Stimulated activated memory B cell treated with anti-CD40 and anti-IgM and Interleukin-4, amounts not matched to agents 10 μg/mL and 1 μg/mL and 100 μg/mL, for 72 hours (primary cell): ENCODE measurements at places on chromosomes 5 and 9.

- H3K27me3 ChIP-seq, result no peaks in the 10 kb centered on the region
- ATAC-seq, result peak; percentile 40
- H3K4me3 ChIP-seq, result peak overlapping the region; percentile 95
These were observed 545 bp downstream of the HMGCS1 start for GRCh38 chr5:43312699-43313034.

DNA sequence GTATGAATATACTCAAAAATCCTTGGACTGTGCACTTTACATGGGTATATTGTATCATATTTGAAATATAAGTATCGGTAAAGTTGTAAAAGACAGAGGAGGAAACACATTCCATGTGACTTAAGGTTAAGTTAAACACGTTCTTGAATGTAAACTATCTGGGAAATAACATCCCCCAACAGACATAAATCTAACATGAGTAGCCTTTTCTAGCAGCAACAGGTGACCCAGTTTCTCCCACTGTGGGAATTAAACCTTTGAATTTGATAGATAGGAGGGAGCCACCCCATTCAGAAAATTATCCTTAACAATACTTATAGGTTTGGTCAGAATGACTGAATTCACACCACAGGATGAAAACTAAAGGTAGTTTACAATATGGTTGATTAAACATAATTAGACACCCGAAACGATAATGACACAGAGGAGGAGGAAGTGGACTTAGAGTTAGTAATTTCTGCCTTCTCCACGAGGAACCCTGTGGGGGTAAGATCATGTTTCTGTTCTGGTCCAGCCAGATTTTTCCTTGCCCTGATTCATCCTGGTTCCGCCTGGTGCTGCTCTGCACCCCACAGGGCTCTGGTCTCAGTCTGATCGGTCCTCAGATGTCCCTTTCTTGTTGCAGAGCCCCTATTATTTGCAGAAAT, 84.6 kb upstream of the DNAH5 start:
- no peaks in the 10 kb centered on the region for H3K4me1 ChIP-seq
- H3K27ac ChIP-seq, result no peak overlapping the region

GRCh38 chr9:72540348-72540873, 19.0 kb downstream of the TMC1 start:
- ATAC-seq, result no peak
- no peaks in the 10 kb centered on the region for H3K4me1 ChIP-seq
- H3K36me3 ChIP-seq, result no peaks in the 10 kb centered on the region
- no peak overlapping the region for H3K4me3 ChIP-seq

GRCh38 chr9:91150273-91150997, 211.3 kb downstream of the AUH start:
- no peak for ATAC-seq
- peaks cover under 1% of the 10 kb centered on the region for H3K36me3 ChIP-seq
- H3K4me1 ChIP-seq, result peaks cover 76% of the 10 kb centered on the region
- H3K27me3 ChIP-seq, result no peaks in the 10 kb centered on the region
- peak overlapping the region; percentile 96 for H3K27ac ChIP-seq
- H3K4me3 ChIP-seq, result no peak overlapping the region

DNA sequence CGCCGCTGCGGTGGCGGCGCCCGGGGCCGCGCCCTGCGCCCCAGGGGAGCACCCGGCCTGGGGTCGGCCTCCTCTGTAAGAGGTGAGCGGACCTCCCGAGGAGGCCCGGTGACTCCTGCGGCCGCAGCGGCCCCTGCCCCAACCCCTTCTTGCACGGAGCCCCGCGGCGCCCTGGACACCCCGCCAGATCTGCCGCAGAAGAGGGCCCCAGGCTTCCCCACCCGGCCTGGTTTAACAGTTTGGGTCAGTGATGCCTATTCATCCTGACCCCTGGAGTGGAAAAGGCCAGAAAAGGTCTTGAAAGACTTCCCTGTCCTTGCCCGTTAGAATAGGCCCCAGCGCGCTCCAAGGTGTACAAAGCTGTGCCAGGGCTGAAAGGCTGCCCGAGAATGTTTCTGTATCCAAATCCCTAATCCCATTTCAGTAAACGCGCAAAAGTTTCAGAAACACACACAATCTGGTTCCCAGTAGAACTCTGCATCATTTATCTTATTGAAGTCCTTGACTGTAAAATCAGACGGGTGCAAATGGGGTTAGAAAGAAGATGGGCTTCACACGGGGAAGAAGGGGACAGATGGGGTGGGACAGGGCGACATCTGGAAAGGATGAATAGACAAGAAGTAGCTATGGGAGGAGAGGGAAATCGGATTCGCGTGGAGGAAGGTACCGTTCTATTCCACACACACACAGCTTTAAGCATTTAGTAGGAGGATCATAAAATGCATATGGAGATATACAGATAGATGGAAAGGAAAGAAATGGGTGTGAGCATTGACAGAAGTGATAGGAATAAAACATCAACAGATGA, 1.1 kb upstream of the SSBP2 start:
- ATAC-seq, result no peak
- H3K27ac ChIP-seq, result peak overlapping the region; percentile 91
- peak overlapping the region; percentile 94 for H3K4me3 ChIP-seq
- no peaks in the 10 kb centered on the region for H3K36me3 ChIP-seq

DNA sequence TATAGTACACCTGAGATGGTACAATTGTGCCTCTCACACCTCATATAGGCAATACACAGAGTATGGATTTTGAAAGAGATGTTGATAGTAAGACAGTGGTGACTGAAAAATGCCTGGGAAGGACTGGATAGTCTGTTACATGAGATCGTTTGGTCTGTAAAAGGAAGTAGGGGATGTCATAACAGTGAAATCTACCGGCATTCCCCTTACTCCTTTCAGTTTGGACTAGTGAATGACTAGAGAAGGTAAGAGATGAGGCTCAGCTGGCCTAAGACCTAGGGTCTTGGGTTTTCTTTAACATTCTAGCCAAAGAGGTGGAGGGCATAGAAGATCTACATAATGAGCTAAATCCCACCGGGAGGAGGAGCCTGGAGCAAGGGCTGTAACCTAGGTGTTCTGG, 8.1 kb downstream of the TAL2 start:
- ATAC-seq, result no peak
- no peak overlapping the region for H3K27ac ChIP-seq
- no peak overlapping the region for H3K4me3 ChIP-seq
- peaks cover 5% of the 10 kb centered on the region for H3K36me3 ChIP-seq

DNA sequence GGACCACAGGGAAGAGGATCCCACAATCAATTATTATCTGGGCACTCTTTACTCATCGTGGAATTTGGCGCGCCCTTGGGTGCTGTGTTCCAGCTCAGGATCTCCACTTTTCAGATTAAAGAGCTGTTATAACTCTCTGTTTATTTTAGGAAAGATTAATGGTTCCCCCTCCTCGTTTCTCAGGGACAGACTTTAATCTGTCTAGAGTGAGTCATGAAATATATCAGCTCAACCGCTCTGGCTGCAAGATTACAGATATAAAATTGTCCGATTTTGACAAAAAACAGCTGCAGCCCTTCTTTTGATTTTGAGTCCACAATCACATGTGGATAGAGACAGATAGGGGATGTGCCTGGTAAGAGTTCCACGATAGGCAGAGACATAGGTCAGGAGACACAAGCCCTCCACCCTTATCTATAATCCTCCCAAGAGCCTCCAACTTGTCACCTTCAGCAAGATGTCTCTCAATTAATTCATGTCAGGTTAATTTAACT, 77.6 kb upstream of the ANKRD55 start:
- no peaks in the 10 kb centered on the region for H3K27me3 ChIP-seq
- H3K27ac ChIP-seq, result peak overlapping the region; percentile 58
- no peak for ATAC-seq
- H3K4me1 ChIP-seq, result peaks cover 25% of the 10 kb centered on the region

DNA sequence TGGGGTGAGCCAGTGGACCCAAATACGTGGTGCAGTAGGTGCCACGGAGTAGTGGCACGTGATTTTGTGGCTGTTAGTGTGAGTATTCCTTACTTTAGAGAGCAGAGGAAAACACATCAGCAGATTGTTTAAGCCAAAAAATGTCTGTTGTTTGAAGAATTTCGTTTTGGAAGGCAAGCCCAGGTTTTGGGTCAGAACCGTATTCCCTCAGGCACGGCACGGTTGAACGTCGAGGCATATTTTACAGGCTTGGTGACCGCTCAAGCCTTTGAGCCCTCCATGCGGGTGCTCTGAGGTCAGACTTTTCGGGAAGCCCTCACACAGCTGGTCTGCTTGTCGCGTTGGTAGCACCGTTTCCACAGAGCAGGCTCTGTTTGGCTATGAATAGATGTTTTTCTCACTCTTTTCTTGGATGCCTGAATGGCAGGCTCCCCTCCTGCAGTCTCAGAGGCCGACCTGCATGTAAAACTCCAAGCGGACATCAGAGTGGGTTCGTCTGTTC, 27.2 kb downstream of the NEK6 start:
- peak overlapping the region; percentile 56 for H3K4me3 ChIP-seq
- peak overlapping the region; percentile 98 for H3K27ac ChIP-seq
- H3K27me3 ChIP-seq, result no peaks in the 10 kb centered on the region
- no peak for ATAC-seq
- peaks cover 28% of the 10 kb centered on the region for H3K36me3 ChIP-seq

- peaks cover 6% of the 10 kb centered on the region for H3K36me3 ChIP-seq
- ATAC-seq, result no peak
- peak overlapping the region; percentile 87 for H3K4me3 ChIP-seq
- peak overlapping the region; percentile 79 for H3K27ac ChIP-seq
- no peaks in the 10 kb centered on the region for H3K27me3 ChIP-seq
- H3K4me1 ChIP-seq, result peaks cover 60% of the 10 kb centered on the region
These were observed 15.3 kb upstream of the SYNPO start for GRCh38 chr5:150625164-150625535.

DNA sequence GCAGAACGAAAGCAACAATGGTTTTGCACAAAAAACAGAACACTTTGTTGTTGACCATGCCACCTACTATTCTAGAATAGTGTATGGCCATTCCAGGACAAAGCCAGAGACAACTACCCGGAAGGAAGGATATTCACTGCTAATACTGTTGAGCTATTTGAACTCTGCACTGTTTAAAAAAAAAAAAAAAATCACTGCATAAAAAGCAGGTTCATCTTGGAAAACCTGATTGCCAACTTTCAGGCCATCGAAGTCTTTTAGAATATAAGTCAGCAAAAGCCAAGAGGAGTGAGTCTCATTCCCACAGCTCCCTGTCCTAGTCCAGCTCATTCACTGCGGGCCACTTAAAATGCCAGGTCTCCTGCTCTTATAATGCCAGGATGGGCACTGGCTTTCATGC, 4.0 kb downstream of the ENC1 start:
- no peak overlapping the region for H3K4me3 ChIP-seq
- H3K27me3 ChIP-seq, result no peaks in the 10 kb centered on the region
- no peak for ATAC-seq

- no peak overlapping the region for H3K27ac ChIP-seq
- H3K4me1 ChIP-seq, result no peaks in the 10 kb centered on the region
- H3K27me3 ChIP-seq, result peaks cover 9% of the 10 kb centered on the region
- H3K4me3 ChIP-seq, result no peak overlapping the region
- no peaks in the 10 kb centered on the region for H3K36me3 ChIP-seq
- no peak for ATAC-seq
These were observed 149.4 kb downstream of the MACROH2A1 start for GRCh38 chr5:135249658-135250057.

GRCh38 chr5:74303578-74303977, 336.9 kb downstream of the ENC1 start:
- no peak overlapping the region for H3K4me3 ChIP-seq
- no peaks in the 10 kb centered on the region for H3K27me3 ChIP-seq
- no peaks in the 10 kb centered on the region for H3K4me1 ChIP-seq
- no peak for ATAC-seq
- H3K36me3 ChIP-seq, result no peaks in the 10 kb centered on the region

DNA sequence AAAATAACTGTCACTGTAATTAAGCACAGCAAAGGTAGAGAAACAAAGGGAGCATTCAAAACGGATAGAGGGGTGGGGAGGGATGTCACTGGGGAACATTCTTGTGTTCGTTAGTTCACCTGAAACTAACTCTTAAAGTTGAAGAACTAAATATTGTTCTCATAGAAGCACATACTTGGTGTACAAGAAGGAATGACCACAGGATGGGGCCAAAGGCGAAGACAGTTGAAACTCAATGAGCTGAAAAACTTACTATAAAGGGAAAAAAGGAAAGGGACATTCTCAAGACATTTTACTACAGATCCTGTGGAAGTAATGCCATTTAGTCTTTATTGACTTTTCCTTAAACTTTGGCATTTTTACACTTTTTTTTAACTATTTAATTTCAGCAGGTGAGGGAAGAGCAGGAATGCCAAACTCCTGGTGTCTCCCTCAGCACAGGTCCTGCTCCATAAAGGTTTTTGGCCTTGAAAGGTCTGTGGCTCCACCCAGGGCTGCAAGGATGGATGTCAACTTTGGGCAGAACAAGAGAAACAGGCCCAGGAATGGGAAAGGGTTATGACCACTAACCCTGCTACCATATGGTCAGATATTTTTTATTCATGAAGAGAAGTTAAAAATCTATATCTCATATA, 197.6 kb upstream of the RASA1 start:
- no peak overlapping the region for H3K27ac ChIP-seq
- ATAC-seq, result no peak
- no peak overlapping the region for H3K4me3 ChIP-seq
- H3K36me3 ChIP-seq, result no peaks in the 10 kb centered on the region
- no peaks in the 10 kb centered on the region for H3K27me3 ChIP-seq
- H3K4me1 ChIP-seq, result peaks cover 18% of the 10 kb centered on the region

DNA sequence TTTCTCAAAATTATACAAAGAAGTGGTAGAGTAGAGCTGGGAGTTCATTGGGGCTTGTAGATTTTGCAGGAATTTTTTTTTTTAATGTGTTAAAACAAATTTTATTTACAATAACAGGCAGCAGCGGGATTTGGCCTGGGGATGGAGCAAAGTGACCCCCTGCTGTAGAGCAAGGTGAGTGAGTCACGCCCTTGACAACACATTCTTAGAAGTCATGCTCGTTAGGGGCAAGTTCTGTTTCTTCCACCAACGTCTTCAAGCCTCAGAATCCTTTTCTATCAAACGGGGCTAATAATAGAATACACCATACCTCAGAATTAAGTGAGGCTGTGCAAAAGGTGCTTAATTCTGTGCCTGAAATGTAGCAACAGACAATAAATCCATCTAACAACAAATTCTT, 1.1 kb upstream of the ANKDD1B start:
- no peak overlapping the region for H3K4me3 ChIP-seq
- peaks cover 13% of the 10 kb centered on the region for H3K4me1 ChIP-seq
- no peak for ATAC-seq
- no peak overlapping the region for H3K27ac ChIP-seq
- peaks cover 5% of the 10 kb centered on the region for H3K36me3 ChIP-seq
- H3K27me3 ChIP-seq, result peaks cover 17% of the 10 kb centered on the region

DNA sequence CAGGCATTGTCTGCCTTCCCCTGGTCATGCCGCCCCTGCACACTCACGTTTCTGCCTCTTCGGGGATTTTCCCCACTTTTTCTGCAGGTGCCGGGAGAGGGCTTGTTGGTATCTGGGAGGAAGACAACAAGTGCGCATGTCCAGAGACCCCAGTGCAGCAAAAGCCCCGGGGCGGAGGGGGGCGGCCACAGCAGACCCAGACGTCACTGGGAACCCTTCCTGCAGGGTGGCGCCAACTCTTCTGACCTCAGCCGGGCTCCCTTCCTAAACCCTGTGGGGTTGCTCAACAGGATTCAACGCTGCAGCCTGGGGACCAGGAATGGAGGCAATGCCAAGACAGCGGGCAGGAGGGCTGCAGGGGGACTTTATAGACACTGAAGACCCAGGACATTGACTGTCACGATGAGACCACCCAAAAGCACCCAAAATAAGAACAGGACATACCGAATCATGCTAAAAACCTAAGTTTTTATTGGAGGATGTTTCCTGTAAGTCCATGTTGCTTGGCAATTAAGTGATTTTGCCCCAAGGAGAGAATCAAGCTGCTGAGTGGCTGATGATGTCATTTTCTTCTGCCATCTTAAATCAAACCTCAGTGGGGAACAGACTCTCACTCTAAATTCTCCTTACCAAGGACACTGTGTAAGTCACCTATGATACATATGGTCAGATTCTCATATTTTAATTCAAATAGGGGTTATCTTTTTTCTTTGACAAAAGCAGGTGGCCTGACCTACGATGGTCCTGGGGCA, 62.9 kb upstream of the SIMC1 start:
- no peaks in the 10 kb centered on the region for H3K4me1 ChIP-seq
- no peak overlapping the region for H3K4me3 ChIP-seq
- ATAC-seq, result no peak
